ENCODE measurements at places on chromosomes 1 and 21. TPM values are rescaled to one million over a fixed set of nuclear protein-coding genes. Genes with fewer than 3 reads are reported as not detected.

The PDZK1 gene
- 0.56 TPM for total RNA-seq

The EPHA10 gene
- total RNA-seq, result 0.07 TPM

The RGS18 gene
- not detected for total RNA-seq

The NHLH1 gene
- not detected for total RNA-seq

The SLAMF9 gene
- total RNA-seq, result 32.0 TPM

The SPATA21 gene
- total RNA-seq, result not detected

The PRKAA2 gene
- 1.9 TPM for total RNA-seq

The CFHR3 gene
- total RNA-seq, result not detected

The NTMT2 gene
- not detected for total RNA-seq

The GPR153 gene
- 43.1 TPM for total RNA-seq

The GRIK3 gene
- not detected for total RNA-seq

The DVL1 gene
- 81.8 TPM for total RNA-seq

The BEND5 gene
- total RNA-seq, result 0.07 TPM

The SMYD2 gene
- 38.0 TPM for total RNA-seq

The CD1C gene
- not detected for total RNA-seq

The SMIM12 gene
- 37.5 TPM for total RNA-seq

The CLCA1 gene
- total RNA-seq, result 0.14 TPM

The GART gene
- 103 TPM for total RNA-seq

The MROH7 gene
- total RNA-seq, result not detected

The KIF17 gene
- 0.21 TPM for total RNA-seq

The NTNG1 gene
- total RNA-seq, result 1.3 TPM

The SPATA1 gene
- 16.8 TPM for total RNA-seq

The KCNAB2 gene
- 2.0 TPM for total RNA-seq

The EXTL1 gene
- not detected for total RNA-seq

The OR6N1 gene
- total RNA-seq, result not detected

The GABRD gene
- not detected for total RNA-seq

The SPATA45 gene
- total RNA-seq, result not detected

The LHX8 gene
- total RNA-seq, result not detected

The F3 gene
- 1,196 TPM for total RNA-seq

The KRTAP12-2 gene
- not detected for total RNA-seq

The SPOCD1 gene
- 4.4 TPM for total RNA-seq

The TFF3 gene
- total RNA-seq, result 9.6 TPM

The TSNAX gene
- 20.3 TPM for total RNA-seq

The GBP4 gene
- 0.07 TPM for total RNA-seq

The DYNLT5 gene
- total RNA-seq, result not detected

The TNFRSF1B gene
- not detected for total RNA-seq

The RNU1-1 gene
- under 0.01 TPM for total RNA-seq
